Right cardiac atrium (tissue), 5 donors: ENCODE measurements at places on chromosomes 16 and 17. TPM values are rescaled to one million over a fixed set of nuclear protein-coding genes. Genes with fewer than 3 reads are reported as not detected.

BRD7 gene
- 43.6 TPM for total RNA-seq

ESRP2 gene
- total RNA-seq: 0.14 TPM

TBC1D16 gene
- total RNA-seq: 23.1 TPM

KRTAP1-5 gene
- total RNA-seq: not detected

DNA sequence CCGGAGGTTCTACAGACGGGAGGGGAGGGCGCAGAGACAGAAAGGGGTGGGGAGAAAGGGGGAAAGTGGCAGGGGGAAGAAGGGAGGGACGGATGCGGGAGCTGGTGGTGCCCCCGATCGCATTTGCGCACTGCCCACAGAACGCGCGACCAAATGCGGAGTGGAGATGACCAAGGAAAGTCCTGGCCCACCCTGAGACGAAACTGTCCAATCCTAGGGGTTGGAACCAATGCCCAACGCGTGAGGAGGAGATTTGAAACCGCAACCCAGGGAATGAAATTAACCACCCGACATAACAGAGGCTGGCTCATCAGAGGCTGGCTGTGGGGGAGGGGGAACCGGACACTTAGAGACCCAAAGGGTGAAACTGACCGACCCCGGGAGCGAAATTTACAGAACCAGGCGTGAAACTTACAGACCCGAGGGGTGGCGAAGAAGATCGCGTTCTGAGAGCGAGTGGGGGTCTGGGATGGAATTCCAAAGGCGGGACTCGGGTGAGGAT lies 1.4 kb downstream of the HES7 start:
- peak; percentile 53 for DNase-seq

DNA sequence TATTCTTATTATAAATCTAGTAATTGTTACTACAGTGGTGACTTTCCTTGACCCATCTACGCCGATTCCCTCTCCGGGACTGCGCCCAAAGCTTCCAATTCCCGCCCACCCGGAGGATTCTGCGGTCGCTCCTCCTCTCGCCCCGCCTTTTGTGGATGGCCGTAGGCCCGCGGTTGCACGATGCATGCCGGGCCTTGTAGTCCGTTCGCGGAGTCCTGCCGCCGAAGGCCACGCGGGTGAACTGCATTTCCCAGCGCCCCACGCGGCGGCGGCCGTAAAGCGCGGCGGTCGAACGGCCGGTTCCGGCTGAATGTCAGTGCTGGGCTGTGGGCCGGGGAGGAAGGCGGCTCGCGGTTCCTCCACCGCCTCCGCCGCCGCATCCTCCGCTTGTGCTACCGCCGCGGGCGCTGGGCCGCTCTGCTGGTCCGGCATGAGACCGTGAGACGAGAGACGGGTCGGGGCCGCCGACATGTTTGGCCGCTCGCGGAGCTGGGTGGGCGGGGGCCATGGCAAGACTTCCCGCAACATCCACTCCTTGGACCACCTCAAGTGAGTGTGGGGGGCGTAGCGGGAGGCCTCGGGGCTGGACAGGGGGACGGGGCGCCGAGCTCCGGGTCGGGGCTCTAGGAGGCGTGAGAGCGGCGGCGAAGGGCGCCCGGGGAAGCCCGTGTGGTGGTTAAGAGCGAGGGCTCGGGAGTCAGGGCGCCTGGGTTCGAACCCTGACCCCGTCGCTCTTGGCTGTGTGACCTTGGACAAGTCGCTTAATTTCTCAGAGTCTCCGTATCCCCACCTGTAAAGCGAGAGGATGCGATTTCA lies at the start of gene CLEC16A:
CLEC16A (plus strand) TSS at position 316 of the 816 bp plus-strand sequence; CDS start at position 470, 154 bp downstream.
- peak; percentile 99 for DNase-seq

- no peak for DNase-seq
Measured at GRCh38 chr16:67302076-67302475, 22.7 kb downstream of the PLEKHG4 start.

GRCh38 chr17:81169870-81170309 lies 3.9 kb upstream of the AATK start:
- no peak for DNase-seq

DNA sequence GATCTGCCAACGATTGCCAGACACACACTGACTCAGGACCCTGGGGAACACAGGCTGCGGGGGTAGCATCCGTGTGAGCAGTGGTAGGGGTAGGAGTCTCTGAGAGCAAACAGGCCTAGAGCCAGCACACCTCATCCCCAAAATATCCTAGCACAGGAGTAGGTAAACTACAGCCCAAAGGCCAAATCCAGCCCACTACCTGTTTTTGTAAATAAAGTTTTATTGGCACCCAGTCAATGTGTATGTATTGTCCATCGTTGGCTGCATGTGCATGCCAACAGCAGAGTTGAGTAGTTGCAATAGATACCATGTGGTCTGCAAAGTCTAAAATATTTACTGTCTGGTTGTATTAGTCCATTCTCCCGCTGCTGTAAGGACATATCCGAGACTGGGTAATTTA lies 55.5 kb upstream of the GPRC5B start:
- DNase-seq: no peak

GRCh38 chr17:36459045-36459444 lies 27.4 kb upstream of the ZNHIT3 start:
- DNase-seq: no peak

GRCh38 chr16:47731252-47731651 lies 270.1 kb downstream of the PHKB start:
- DNase-seq: no peak

DNA sequence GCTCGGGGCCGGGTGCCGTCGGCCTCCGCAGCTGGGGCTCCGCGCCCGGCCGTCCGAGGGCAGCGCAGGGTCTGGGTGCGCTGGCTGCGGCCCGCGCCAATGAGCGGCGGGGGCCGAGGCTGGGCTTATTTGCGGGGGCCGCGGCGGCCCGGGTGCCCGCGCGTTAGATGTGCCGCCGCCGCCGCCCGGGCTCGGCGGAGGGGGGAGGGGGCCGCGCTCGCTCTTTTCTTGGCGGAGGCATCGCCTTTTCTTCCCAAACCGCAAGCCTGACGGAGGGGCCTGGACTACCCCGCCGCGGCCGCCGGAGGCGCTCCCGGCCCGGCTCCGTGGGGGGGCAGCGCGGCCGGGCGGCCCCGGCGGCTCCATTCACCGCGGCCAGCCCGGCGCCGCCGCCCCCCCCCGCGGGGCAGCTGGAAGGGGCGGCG lies at the start of gene NOTUM:
NOTUM (minus strand) TSS at position 101 of the 425 bp plus-strand sequence. CDS start 278 bp downstream, outside the sequence.
- DNase-seq: peak; percentile 58

DNA sequence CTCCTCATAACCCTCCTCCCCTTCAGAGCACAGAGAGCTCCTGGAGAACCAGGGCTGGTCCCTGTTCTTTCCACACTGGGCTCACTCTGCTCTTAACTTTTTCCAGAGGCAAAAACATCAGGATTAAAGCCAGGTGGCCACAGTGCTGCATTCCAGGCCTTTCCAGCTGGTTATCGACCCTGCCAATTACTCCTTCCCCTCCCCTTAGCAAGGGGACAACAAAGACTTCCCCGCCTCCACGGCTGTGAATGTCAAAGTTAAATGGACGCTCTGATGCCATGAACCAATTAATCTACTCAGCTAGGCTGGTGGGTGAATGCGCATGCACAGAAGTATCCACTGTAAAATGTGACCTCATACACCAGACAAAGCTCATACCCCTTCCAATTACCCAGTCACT lies 23.1 kb downstream of the ACLY start:
- peak; percentile 68 for DNase-seq
